ENCODE measurements at places on chromosomes 3 and 15. TPM values are rescaled to one million over a fixed set of nuclear protein-coding genes. Genes with fewer than 3 reads are reported as not detected.

DNA sequence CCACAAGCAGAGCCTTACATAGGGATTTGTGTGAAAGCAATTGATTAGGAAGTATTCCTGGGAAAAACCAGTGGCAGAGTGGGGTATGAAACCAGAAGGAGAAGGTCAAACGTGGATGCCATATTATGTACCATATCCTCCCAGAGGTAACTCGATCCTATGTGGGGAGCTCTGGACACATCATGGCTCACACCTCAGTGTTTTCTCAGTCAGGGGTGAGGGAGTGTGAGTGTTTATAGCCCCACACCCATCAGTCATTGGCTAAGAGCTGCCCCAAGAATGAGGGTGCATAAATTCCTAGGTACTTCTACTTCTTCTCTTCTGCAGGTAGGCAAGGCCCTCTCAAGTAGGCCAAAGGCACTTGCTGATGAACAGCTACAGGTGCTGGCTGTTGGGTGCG lies 28.2 kb upstream of the PDZRN3 start:
- no peak for DNase-seq

The CD200 gene
- polyA plus RNA-seq: 6.3 TPM

- DNase-seq: no peak
Observed at GRCh38 chr3:197168606-197169005, 129.8 kb downstream of the DLG1 start.

GRCh38 chr3:46469680-46470357 lies 5.1 kb upstream of the LTF start:
- DNase-seq: no peak

The BUB1B gene
- polyA plus RNA-seq: 53.9 TPM

The ISLR gene
- 73.7 TPM for polyA plus RNA-seq

- DNase-seq: no peak
Observed at GRCh38 chr3:4983739-4984510, 4.7 kb downstream of the BHLHE40 start.

GRCh38 chr3:36192901-36193300 lies 187.4 kb upstream of the STAC start:
- no peak for DNase-seq

The TRH gene
- 1.8 TPM for polyA plus RNA-seq

DNA sequence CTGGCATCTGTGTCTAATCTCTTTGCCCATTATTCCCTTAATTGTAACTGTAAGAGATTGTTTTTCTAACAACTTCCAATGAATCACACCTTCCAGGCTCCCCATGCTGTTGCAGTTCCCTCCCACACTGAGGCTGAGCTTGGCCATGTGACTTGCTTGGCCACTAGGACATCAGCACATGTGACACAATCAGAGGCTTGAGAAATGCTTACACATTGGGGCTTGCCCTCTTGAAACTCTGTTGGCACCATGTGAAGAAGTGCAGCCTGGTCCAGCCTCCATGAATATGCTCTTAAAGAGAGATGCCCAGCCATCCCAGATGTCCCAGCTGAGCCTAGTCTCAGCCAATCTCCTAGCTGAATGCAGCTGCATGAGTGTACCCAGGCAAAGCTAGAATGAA lies 326.8 kb upstream of the SOX2 start:
- DNase-seq: peak; percentile 28

DNA sequence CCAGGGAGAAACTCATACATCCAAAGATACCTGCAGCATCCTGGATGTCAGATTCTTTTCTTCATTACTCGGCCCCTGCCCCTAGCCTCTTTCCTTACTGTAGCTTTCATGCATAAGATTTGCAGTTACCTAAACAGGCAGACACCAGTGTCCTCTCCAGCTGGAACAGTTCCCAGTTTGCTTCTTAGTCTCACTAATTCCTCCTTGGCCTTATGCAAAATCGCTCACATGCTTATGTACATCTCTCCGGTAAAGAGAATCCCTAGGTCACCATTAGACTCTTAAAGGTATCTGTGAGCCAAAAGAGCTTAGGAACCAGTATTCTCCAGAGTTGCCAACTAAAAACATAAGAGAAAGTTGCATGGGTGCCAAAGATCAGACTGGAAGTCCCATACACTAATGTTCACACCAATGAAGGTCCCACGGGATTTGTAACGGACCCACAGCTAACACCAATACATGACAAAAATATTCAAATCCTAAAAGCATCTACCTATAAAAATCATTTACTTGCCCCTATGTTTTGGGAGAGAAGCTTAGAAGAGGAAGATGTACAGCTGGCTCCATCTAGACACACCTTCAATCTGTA lies 66.6 kb downstream of the CBLB start:
- no peak for DNase-seq

The MYZAP gene
- 5.6 TPM for polyA plus RNA-seq

- DNase-seq: no peak
Observed at GRCh38 chr3:67783281-67784250, 129.2 kb upstream of the SUCLG2 start.

The TMC3 gene
- polyA plus RNA-seq: 0.26 TPM

GRCh38 chr15:81106560-81106959 lies 27.5 kb upstream of the CFAP161 start:
- peak; percentile 67 for DNase-seq

DNA sequence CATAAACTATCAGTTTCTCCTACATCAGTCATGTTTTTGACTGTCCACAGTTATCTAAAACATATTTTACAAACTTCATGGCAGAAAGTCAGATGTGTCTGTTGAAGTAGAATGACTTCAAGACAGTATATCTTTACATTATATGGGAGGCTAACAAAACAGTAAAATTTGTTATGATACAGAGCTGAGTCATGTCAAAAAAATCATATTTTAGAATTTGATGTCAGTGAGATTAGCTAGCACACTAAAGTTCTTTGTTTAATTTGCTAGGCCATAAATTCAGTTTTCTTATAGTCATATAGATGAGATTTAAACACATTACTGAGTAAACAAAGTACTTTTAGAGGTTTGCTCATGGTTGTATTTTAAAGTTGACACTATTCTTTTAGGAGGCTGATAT lies 80.3 kb upstream of the IGSF10 start:
- DNase-seq: no peak

GRCh38 chr3:23797491-23797890 lies 8.3 kb upstream of the UBE2E1 start:
- DNase-seq: no peak

DNA sequence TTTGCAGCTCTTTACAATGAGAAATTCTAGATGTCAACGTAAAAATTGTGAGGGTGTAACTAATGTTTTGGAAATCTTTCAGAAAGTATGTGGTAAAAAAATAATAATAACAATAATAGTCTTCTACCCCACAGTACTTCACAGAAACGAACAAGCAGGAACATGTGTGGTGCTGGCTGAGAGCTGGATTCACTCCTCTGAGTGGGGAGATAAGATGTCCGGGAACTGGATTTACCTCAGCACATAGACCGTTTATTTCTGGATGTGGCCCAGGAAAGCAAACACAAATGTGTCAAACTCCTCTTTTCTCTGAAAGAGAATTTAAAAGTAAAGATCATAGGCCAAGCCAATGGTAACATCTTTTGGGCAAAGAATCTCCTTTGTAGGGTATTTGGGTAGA lies 103.4 kb downstream of the SLC49A4 start:
- no peak for DNase-seq

DNA sequence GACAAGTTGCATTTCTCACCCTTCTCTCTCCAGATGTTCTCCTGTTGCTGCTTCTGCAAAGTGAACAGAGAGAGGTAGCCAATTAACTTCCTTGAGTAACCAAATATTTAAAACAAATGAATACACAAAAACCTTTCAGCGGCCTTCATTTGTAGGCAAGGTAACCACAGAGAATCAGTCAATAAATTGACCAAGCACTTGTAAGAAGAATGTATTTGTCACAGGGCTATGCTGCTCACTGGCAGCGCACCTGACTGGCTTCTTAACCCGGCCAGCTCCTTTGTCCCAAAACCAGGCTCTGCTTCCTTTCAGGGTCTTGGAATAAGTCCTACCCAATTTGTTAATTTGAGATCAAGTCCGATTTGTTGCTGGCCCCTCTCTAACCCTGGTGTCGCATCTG lies 43.5 kb upstream of the STXBP5L start:
- no peak for DNase-seq

DNA sequence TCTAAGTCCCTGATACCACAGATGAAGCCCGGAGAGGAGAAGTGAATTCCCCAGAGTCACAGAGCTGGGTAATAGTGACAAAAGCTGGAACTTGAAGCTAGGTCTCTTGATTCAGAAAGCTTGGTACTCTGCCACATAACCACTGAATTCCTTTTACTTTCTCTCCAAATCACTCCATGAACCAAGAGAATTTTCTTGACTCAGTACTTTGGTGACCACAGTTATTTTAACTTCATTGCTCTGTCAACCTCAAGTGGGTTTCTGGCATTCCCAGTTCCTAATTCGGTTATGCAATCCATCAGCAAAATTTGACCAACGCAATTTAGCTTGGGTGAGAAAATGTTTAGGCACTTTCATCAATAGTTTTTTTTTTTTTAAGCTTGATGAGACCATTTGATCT lies 61.0 kb upstream of the PPARG start:
- no peak for DNase-seq

- no peak for DNase-seq
Observed at GRCh38 chr3:16330351-16330750, 65.3 kb downstream of the OXNAD1 start.

- DNase-seq: no peak
Observed at GRCh38 chr15:90318591-90318990, 33.5 kb upstream of the ZNF774 start.

- DNase-seq: peak; percentile 55
Observed at GRCh38 chr15:69410248-69410874, 3.8 kb upstream of the KIF23 start.

DNA sequence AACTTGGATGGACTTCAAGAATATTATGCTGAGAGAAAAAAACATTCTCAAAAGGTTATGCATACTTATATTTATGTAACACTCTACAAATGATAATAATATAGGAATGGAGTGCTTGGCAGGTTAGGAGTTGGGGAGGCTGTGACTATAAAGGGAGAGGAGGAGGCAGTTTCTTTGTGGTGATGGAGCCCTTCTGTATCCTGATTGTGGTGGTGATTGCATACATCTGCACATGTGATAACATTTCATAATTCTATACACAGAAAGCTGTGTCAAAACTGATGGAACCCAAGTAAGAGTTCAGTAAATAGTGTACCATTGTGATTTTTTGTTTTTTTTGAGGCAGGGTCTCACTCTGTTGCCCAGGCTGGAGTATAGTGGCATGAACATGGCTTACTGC lies 31.7 kb upstream of the FAM3D start:
- DNase-seq: no peak

The LRRC31 gene
- polyA plus RNA-seq: 0.15 TPM

DNA sequence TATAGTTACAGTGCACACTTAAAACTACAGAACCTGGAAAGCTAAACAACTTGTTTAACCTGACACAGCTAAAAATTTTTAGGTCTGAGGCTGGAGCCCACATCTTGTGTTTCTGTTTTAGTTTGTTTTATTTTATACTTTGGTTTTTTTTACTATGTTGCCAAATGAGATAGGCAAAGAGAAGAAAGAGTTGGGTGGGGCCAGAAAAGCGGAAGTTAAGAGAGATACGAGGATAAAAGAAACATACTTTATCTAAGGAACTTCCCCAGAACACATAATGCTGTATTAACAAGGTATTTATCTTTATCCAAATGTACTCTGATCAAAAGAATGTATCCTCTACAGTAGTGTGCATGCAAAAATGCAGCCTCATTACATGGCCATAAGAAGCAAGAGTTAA lies 1145.7 kb downstream of the EPHA3 start:
- no peak for DNase-seq

DNA sequence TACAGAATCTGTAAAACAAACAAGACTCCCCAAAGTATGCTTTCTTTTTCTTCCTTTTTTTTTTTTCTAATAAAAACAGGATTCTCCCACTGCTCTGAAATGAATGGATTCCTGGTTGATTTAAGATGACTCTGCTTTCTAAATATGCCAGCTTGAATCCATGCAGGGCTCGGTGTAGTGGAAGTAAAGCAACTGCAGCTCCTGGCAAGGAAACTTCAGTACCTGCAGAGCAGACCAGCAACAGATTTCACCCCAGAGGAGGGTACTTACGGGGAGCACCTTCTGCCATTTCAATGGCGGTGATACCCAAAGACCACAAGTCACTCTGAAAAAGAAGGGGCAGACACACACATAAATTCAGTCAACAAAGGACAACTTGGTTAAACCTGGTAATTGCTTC lies 150.5 kb upstream of the SLC2A2 start:
- no peak for DNase-seq

DNA sequence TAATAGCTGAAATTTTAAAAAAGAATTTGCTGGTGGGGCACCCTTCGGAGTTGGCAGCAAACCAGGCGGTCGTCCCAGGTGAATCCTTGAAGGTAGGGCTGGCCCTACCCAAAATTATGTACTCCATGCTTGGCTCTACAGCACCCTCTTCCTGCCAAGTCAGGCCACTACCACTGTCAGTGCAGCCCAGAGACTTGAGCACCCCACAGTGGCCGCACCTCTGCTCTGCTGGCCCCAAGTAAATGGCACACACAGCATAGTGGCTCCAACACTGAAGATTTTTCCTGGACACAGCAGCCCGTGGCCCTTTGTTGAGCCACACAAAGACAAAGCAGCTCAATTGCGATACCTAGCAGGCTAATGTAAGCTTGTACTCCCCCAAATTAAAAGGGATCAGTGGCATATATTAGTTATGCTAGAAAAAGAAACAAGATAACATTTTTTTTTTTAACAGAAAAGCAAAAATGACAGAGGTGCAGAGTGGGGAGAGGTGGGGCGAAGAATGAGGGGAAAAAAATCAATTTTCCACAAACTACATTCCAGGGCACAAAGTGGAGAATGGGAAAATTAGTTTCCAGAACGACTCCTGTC lies 250.5 kb downstream of the UACA start:
- peak; percentile 45 for DNase-seq

DNA sequence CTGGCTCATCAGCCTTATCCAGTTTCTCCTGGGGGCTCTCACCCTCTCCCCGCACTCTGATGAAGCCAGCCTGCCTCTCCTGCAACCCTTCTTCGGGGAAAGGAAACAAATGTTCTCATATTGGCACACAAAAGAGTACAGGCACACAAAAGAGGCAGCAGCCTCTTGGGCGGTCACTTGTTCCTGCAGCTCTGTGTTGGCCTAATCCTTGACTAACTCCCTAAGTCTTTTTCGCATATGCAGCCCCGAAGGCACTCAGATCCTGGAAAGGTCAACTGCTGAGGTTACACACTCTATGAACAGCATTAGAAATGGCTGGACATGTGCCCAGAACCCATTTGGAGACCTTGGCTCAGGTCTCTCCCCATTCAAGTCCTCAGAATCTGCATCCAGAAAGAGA lies 7.4 kb upstream of the CAMP start:
- DNase-seq: peak; percentile 81

DNA sequence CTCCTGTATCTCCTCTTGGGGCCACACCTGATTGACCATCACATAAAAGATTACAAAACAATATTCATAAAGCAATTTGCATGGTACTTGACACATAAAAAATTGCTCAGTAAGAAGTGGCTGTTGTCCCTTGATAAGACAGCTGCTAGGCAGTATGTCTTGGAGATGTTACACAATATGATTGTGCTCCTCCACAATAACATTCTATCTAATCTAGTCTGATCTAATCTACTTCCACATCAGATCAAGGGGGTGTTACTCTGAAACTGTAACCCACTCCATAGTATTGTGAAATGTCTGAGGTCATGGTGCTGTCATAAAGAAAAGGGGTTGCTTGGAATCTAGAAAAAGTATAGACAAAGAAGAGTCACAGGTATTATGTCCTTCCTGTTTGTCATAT lies 23.4 kb upstream of the AQP9 start:
- DNase-seq: no peak

Measured in testis (tissue), 5 donors.